ENCODE measurements at places on chromosomes 11 and 22.

DNA sequence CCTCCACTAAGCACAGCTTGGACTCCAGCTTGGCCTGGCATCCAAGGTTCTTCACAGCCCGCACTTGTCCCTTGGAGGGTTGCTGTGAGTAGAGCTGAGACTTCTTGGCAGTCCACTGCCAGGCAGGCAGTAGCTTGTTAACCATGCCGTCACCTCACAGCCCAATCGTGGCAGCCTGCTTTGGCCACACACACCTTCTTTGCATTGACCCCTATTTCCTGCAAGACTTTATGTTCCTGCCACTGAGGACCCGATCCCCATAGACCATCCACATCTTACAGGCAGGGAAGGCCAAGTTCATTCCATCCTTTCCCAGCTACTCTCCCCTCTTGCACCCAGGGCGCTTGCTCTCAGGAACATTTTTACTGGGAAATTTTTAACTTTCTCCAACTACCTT lies 2.5 kb upstream of the PYGM start:
- no peak for DNase-seq

DNA sequence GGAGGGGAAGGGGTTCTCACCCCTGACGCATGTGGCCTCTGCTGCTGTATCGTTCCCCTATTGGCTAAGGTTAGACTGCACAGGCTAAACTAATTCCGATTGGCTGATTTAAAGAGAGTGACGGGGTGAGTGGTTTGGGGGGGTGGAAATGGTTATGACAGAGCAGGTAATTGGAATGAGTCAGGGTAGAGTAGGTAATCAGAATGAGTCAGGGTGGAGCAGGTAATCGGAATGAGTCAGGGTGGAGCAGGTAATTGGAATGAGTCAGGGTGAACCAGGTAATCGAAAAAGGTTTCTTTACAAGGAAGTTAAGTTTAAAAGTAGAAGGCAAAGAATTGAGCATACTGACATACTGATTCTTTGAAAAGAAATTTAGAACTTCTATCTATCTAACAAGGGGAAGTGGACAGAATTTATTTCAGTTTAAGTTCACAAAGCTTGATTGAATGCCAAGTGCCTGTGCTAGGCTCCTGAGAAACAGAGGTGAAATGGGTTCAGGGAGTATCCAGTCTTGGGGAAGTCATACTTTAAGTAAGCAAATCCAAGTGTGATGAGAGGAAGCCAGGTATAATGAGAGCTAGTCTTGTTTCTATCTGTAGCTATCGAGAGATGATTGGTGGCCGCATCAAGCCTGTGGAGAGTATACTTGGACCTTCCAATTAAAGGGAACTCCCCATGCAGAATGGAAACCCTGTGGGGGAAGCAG lies 58.0 kb downstream of the C11orf91 start:
- no peak for DNase-seq

- DNase-seq = no peak
Measured at GRCh38 chr22:26845021-26845743, 187.8 kb downstream of the MIAT start.

DNA sequence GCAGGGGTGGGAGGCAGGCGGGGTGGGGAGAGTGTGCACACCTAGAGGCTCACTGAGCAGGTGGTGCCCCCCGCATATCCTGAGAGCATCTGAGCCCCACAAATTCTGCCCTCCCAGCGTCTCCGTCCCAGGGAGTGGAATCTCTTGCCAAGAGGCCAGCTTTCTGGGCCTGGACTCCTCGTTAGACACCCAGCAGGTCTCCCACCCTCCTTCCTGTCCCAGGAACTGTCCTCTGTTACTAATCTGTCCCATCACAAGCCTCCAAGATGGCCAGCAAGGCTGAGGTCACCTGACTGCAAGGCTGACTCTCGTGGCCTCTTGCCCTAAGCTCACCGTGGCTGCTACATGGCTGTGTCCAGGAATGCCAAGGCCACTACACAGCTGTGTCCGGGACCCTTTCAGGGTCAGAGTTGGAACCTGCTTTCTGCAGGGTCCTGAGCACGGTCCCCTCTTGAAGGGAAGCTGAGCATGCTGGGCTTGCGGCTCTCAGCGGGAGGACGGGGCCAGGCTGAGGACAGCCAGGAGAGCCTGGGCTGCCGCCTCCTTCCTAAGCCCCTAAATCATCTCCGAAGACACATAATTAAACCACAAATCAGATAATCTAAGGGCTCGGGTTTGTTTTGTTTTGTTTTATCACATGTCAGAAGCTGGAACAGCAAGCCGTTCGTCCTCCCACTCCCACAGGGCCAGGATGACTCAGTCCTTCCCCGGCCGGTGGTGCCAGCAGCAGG lies 1327.3 kb downstream of the TBC1D22A start:
- DNase-seq = no peak

DNA sequence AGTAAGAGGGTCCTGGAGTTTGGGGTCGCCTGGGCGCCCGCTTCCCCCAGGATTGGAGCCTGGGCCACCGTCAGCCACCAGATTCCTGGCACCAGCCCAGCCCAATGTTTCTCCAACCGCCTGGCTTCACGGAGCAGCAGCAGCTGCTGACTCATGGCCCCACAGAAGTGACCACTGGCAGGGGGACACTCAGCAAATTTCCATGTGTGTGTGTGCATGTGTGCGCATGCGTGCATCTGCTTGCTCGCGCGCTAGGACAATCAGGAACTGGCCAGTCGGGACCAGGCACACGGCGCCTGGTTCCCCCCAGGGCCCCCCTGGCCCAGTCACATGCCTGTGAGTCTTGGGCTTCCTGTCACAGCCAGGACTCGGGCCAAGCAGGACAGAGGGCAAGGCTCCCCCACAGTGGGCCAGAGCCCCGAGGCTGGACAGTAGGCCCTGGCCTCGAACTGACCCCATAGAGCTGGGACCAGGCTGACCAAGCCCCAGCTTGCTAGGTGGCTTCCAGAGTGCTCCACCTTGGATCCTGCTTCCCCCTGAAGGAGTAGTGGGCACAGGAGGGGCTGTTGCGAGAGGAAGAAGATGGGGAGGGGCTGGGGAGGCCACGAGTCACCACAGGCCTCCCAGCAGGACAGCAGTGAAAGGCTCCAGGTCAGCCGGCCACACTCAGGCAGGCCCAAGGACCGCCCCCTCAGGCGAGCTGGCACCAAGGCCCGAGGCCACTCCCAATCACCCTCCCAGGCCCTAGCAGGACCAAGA lies 3.2 kb downstream of the CTSD start:
- DNase-seq = no peak

DNA sequence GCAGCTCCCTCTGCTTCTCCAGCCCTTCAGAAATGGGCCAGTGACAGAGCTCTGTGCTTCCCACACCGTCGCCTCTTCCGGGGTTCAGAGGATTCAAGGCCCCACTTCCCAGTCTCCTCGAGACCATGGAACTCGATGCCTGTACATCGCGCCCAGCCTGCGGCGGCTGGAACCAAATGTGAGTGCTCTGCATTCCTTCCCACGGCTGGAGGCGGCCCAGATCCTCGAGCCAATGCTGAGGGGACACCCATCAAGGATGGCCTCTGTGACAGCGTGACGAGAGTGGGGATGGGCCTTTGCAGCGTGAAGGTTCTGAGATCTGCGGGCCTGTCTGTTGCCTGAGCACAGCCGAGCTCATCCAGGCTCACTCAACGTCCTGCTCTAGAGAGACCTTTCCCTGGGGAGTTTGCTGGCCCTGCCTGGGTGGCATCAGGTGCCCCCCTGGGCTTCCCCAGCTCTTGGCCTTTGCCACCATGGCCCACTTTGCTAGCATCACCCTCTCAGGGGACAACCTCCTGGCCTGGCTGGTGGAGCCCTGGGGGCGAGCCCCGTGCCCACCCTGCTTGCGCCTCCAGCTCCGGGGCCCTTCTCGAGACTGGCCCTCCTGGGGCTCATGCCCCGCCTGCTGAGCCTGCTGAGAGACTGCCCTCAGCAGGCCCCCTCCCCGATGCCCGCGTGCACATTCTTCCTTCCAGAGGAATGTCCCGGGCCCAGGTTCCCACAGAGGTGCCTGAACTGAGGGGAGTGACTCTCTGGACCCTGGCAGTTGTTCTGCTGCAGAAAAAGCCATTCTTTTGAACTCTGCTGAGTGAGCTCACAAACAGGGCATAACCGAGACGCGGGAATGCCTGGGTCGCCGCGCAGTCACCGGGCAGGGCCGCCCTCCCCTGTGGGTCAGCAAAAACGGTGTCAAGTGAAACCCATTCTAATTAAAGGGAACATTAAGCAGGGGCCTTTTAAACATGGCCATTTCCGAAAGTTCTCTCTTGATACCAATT lies 7.3 kb upstream of the MYEOV start:
- DNase-seq = no peak

GRCh38 chr11:68950762-68951161 lies 30.0 kb downstream of the MRGPRD start:
- DNase-seq = no peak

- no peak for DNase-seq
Measured at GRCh38 chr11:2135648-2136201, 3.5 kb downstream of the IGF2 start.

DNA sequence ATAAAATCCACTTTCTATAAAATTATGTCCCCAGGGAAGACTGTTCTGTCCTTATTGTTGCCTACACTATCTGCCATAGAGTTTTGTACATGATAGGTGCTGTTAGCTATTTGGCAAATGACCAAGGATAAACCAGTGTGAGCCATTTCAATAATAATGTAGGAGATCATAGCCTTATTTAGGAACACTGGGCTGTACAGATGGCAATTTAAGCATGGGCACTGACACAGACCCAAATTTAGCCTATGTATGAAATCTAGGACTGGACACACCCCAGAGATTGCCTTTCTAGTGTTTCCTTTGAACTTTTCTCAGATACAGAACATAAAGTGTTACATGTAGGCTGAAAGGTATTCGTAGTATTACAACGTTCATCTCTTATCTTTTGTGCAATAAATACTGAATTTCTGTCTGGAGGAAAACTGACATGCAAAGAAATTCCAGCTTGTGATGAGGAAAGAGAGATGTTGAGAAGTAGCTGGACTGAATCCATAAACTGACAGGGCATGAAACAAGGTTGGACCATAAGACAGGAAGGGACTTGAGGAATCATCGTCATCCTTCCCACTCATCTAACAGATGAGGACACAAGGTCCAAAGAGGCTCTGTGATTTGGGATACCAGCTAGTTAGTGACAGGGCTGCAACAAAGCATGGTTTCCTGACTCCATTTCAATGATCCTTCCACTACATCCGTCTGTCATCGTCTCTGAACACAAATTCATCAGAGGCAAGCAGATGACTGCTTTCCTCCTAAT lies 60.3 kb downstream of the TMPRSS5 start:
- DNase-seq = no peak

DNA sequence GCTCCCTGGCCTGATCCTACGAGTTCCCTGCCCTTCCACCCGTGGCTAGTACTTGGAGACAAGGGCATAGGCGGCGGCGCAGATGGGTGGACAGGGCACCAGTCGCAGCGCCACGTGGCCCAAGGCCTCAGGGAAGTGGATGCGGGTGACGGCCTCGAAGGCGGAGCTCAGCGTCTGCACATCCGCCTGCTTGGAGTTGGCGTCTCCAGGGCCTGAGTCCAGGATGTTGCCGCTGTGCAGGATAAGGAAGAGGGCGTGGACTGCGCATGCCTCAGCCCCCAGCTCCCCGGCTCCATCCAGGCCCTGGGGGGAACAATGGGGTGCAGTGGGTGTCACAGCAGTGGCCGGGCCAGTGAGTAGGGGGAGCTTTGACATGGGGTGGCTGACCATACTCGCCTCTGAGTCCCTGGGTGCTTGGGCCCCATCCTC lies 6.6 kb downstream of the PITPNM1 start:
- no peak for DNase-seq

DNA sequence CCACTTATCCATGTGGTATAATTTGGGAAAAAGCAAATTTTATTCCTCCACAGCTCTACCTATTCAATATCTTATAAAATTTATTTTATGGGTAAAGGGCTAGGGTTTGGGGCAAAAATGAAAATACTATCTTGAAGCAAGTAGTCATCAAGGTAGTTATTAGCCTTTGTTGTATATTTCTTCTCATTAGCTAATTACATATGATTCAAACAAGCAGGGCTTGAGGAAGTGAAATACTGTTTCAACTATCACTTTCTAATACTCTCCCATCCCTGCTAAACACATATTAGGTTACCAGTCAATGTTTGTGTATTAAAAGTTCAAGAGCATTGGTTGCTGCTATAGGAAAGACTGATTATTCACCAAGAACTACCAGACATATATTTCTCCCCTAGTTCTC lies 517.3 kb downstream of the METTL15 start:
- DNase-seq = no peak

DNA sequence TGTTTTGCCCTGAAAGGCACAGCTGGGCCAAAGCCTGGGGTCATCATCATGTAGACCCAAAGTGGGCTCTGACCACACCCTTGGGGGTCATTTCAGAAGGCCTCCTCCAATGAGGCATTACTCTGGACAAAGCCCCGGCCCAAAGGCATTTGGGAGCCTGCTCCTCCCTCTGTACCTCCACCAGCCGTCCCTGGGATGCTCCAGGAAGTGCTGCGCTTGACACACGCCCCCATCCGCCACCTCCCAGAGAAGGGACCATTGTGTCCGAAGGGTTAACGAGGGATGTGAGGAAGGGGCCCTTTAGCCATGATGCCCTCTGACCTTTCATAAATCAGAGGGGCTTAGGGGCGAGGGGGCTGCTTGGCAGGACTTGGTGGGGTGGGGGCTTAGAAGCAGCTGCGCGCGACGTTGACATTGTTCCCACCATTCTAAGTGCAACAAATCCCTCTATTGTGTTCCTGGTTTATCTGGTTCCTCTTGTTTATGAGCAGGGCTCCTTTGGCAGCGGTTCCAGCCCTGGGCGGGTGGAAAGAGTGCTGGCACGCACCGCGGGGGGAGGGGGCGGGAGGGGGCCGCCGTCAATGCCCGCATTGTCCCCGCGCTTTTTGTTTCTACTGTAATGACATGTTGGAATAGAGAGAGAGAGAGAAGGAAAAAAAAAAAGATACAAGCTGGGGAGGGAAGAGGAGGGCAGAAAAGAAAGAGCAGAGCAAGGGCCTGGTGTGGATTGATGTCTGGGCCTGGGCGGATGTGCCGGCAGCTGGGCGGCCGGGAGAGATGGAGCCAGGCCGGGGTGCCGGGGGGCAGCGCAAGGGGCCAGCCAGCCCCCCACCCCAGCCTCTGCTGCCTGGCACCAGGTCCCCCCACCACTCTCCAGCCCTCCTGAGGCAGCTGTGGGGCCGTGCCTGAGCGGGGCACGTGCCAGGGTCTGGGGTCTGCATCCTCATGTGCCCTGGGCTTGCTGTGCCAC lies 32.1 kb upstream of the SOX10 start:
- DNase-seq = no peak

DNA sequence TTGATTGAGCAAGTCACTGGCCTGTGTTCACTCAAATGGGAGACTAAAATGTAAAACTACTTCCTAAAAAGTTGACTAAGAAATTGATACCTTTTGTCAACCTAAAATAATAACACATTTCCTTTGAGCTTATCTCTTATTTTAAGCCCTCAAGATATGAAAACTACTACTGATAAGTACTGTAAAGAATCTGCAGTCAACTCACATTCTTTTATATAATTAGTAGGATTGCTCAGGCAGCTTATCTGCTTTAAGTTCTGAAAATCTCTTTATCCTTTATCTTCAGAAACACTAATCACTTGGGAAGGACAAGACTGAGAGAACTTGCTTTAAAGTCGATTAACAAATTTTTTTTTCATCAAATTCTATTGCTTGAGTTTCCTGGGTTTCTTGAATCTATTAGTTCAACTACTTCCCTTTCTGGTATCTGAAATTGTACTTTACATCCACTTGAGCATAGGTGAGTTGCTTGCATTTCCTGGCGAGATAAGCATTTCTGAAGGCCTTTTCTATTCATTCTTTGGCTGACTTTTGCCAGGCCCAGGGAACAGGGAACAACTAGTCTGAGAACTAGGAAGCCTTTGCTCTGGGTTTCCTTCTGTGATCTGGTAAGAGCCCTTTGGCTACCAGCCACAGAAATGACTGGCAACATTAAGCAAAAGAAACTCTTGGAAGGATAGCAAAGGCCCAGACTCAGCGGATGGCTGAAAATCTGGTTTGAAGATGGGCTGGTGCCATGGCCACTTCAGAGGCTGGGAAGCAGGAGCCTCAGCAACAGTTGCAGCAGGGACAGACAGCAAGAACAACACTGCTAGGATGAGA lies 19.3 kb upstream of the CSRP3 start:
- no peak for DNase-seq
